ENCODE measurements at places on chromosomes 16 and 17.

DNA sequence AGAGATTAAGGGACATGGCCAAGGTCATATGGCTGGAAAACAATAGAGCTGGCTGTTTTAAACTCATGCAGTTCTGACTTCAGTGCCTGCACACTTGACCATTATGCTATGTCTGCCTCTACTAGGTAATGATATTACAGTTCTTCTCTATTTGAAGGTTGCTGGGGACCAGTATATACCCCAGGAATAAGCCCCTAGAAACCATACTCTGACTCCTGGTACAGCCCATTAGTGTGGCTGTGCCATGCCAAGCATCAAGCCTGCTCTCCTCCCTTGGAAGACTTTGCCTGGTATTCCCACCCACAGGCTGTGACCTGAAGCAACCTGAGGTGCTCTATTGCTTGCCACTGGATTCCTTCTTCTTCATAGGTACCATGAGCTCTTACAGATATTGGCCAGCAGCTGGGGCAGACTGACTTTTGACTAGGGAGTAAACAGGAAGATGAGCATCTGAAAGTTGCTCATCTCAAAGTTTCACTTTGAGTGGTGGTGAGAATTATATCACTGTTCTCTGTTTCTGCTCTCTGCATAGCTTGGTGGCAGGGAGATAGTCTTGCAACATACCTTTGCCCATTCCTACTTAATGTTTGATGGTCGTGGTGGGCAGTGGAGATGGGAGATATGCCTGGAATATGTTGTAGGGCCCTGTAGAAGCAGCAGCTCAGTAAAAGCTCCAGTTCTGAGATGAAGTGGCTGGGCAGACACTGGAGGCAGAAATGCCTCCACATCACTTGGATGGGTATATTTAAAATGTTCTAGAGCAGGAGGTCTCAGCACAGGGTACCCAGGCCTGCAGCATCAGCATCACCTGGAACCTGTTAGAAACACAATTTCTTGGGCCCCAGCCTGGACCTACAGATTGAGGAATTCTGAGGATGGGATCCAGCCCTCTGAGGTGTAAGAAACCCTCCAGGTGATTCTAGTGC, 274.7 kb downstream of the HS3ST4 start:
- DNase-seq, result no peak

DNA sequence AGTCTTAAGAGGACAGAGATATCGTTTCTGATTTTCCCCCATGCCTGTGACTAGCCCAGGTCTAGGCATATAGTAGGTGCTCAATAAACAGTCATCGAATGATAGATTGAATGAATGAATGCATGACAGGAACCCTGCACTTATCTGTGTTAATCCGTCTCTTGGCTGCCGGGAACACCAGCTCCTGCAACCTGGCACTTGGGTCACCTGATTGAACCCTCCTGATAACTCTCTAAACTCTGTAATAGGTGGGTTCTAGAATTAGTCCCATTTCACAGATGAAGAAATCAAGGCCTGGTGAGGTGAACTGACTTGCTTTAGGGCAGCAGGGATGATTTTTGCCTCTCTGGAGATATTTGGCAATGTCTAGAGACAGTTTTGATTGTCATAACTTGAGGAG, 43.7 kb downstream of the ABCC1 start:
- DNase-seq, result no peak

- DNase-seq, result peak; percentile 26
Observed at GRCh38 chr17:10683853-10684252, 13.5 kb downstream of the SCO1 start.

- no peak for DNase-seq
Observed at GRCh38 chr17:81346908-81347349, 48.3 kb upstream of the BAHCC1 start.

DNA sequence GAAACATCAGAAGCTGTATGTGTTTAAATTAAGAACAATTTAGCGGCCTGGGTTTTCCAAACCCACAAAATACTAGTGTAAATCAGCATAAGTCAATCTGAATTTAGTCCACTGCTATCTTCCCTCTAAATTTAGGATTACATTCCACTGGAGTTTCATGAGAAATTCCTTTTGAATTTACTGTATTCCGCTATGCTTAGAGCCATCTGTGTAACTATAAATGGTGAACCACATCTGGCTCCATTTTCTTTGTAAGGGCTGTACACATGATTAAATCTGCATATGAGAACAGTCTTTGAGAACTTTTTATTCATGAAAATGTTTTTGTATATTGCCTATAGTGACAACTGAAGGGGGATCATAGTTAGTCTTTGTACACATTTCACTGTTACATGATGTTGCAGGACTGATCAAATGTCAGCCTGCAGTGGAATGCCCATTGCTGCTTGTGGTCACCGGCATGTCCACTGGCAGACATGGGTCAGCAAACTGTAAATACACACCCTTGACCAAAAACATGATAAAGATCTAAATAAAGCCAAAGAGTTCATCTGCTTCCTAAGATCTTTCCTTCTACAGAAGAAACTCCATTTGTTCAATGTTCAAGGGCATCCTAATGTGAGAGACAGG, 36.8 kb downstream of the RPGRIP1L start:
- DNase-seq, result peak; percentile 49
